Spinal cord (tissue), 10 donors: ENCODE measurements at places on chromosomes 6 and 20.

- no peak for DNase-seq
Measured at GRCh38 chr6:79686707-79687309, 55.7 kb downstream of the SH3BGRL2 start.

DNA sequence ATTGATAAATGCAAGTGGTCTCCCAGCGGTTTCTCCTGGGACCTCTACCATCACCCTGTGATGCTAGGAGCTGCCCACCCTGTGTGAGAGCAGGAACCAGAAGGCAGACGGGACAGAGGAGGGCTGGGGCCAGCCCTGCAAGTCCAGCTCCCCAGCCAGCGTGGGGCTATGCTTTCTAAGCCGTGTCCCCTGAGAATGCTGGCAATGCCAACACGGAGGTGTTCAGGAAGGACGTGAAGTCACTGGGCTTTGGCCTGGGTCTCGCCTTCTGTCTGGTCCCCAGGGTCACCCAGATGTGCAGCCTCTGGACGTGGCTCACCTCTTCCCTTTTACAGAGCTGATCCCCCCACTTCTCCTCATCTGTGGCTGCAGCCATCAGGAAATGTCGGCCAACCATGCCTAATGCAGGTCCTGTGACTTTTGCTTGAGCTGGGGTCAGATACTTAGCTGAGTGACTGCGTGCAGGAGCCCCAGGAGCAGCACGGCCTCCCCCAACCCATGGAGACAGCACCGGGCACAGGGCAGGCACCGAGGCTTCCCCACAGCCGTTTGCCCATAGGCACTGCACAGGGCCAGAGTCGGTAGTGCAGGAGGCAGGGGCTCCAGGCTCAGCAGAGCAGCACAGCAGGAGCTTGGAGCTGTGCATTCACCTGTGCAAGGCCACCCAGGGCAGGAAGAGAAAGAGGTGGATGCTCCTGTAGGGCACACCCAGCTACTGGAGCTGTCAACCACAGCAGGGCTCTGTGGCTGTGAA is 66.2 kb downstream of the GNAS-AS1 start:
- DNase-seq = no peak

GRCh38 chr6:128754658-128755256 is 128.2 kb upstream of the LAMA2 start:
- no peak for DNase-seq

GRCh38 chr6:11275598-11275997 is 43.1 kb upstream of the NEDD9 start:
- DNase-seq = no peak

DNA sequence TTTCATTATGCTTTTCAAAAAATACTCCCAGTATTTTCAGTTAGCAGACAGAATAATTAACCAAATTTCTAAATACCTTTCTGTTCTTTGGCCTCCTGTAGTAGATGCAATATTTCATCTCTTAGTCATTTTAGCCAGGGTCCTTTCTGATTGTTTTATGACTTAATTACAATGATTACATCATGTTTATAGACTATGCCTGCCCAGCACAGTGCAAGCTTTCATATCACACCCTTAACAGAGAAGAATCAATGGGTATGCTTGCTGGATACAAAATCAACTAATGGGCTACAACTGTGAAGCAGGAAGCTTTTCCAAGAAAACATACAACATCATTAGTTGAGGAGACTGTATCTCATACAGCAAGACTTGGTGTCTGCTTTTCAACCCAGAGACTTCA is 119.8 kb upstream of the NRSN1 start:
- no peak for DNase-seq

- DNase-seq = no peak
Measured at GRCh38 chr6:136089876-136090275, 160.2 kb downstream of the MTFR2 start.

- no peak for DNase-seq
Measured at GRCh38 chr6:1629316-1629715, 19.6 kb downstream of the FOXC1 start.
